ENCODE measurements at places on chromosomes 16 and 17.

- DNase-seq: no peak
These were observed 119.6 kb downstream of the NPIPB5 start for GRCh38 chr16:22630242-22630641.

GRCh38 chr16:4212934-4213296, 29.0 kb downstream of the SRL start:
- no peak for DNase-seq

DNA sequence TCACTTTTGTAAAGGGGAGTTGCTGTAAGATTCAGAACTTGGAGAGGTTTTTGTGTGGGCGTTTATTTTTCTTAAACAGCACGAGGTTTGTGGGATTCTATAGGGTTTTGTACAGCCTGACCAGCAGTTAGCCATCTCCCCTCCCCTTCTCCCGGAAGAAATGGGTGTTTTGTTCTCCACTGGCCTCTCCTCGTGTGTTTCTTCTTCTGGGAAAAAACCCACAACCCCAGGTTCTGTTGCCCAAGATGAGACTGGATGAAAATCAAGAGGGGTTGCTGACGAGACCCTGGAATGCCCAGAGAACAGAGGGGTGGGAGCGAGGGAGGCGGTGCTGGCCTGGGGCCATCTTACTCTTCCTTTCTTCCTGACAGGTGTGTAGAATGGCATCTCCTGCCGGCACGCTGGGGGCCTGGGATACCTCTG, 186.1 kb downstream of the MSI2 start:
- no peak for DNase-seq

DNA sequence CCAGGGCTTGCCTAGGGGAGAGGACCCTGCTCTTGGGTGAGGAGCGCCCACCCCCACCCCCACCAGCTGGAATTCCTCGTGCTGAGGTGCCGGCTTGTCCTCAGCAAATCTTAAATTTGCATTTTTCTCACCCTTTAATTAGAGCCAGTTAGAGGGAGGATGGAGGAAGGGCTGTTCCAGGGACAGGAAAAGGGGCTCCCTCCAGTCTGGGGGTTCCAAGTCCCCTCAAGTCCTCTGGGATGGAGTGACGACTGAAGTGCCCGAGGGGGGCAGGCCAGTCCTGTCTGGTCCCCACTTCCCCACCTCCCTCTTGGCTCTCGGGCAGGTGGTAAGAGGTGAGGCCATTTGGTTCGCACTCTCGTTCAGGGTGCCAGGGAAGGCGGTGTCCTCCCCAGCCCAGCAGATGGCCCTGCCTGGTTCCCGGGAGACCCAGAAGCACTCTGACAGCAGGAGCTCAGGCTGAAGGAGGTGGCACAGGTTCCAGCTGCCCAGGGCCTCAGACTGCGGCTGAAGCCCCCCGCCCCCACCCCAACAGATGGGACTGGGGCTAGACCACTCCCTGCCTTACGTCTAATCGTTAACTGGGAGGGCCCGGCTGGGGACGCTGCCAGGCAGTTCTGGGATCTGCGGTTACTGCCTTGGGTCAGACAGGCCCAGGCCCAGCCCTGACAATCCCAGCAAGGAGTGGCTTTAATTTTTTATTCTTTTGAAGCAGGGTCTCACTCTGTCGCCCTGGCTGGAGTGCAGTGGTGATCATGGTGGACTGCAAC, 2.2 kb downstream of the RAB26 start:
- peak; percentile 26 for DNase-seq

GRCh38 chr16:67917852-67918236, 13.8 kb downstream of the CTRL start:
- peak; percentile 72 for DNase-seq

GRCh38 chr16:17070882-17071592, 399.7 kb downstream of the XYLT1 start:
- peak; percentile 39 for DNase-seq

GRCh38 chr16:6913566-6913965, 419.1 kb upstream of the RBFOX1 start:
- no peak for DNase-seq

DNA sequence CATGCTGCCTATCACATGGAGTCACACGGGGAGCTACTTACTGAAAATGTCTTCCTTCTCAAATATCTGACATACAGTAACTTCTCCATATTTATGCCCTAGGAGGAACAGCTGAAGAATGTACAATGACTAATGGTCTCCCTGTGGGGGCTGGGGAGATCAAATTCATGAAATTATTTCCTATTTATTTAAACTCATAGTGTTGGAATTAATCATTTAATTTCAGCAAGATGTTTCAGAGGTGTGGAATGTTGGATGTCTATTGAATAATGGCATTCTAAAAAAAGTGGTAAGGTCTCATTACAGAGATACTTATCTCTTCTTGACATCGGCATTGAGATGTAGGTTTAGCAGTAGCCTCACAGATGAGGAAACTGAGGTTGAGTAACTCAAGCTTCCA, 214.3 kb upstream of the CDH11 start:
- DNase-seq: no peak

GRCh38 chr16:58375386-58375785, 16.9 kb upstream of the GINS3 start:
- no peak for DNase-seq

GRCh38 chr16:906296-906695, 64.5 kb downstream of the LMF1 start:
- no peak for DNase-seq

- no peak for DNase-seq
These were observed 516.6 kb upstream of the C16orf82 start for GRCh38 chr16:26550111-26550610.
